NCI-H2081 treated with DMSO at 0.1 percent for 48 hours (cell line): ENCODE measurements at places on chromosomes 3 and 15.

GRCh38 chr3:30616347-30617027 lies 10.1 kb downstream of the TGFBR2 start:
- no peak for DNase-seq

DNA sequence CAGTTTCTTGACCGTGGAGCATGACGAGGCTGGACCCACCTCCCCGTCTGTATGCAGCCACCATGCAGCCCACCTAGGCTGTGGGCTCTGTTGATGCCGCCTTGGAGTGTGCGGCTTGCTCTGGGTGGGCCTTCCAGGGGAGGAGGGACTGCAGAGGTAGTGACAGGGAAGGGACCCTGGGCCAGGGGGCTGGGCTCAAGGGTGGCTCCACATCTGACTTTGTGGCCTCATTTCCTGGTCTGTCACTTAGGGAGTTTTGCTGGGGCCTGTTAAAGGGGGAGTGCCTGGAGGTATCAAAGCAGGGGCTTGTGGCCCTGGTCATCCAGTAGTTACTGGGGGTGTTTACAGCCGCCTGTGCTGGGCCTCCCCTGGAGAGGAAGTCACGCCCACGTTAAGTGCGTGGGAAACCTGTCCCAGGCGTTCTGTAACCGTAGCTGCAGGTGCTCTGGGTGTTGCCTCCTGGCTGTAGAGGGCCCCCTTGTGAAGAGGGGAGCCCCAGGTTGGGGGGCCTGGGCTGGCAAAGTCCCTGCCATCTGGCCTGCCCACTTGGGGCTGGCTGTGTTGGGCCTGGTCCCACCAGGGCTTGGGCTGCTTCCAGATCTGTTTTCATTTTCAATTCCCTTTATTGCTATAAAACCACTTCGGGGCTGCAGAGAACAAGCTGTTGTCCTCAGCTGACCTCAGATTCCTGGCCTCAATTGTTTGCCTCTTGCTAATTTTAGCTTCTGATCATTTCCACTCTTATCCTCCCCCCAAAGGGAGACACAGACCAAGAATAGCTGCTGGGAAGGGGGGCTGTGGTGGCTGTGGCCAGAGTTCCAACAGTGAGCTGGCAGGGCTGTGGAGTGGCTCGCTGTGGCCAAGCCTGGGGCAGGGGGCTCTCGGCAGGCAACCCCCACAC lies 26.5 kb downstream of the KLF13 start:
- DNase-seq, result no peak

DNA sequence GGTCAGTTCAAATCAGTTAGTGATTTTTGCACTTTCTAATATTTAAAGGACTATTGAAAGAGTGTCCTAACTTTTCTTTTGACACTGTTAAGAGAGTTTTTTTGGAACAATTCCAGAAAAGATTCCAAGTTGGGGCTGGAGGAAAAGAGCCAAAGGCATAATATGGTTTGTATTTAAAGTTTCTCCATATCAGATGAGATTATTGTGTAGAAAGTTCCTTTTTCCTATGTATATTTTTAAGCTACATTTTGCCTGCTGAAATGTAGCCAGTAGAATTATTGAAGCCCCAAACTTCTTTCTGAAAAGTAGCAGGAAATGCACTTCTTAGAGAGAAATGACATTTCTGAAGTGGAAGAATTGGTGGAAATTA lies 136.5 kb upstream of the TSC22D2 start:
- no peak for DNase-seq

DNA sequence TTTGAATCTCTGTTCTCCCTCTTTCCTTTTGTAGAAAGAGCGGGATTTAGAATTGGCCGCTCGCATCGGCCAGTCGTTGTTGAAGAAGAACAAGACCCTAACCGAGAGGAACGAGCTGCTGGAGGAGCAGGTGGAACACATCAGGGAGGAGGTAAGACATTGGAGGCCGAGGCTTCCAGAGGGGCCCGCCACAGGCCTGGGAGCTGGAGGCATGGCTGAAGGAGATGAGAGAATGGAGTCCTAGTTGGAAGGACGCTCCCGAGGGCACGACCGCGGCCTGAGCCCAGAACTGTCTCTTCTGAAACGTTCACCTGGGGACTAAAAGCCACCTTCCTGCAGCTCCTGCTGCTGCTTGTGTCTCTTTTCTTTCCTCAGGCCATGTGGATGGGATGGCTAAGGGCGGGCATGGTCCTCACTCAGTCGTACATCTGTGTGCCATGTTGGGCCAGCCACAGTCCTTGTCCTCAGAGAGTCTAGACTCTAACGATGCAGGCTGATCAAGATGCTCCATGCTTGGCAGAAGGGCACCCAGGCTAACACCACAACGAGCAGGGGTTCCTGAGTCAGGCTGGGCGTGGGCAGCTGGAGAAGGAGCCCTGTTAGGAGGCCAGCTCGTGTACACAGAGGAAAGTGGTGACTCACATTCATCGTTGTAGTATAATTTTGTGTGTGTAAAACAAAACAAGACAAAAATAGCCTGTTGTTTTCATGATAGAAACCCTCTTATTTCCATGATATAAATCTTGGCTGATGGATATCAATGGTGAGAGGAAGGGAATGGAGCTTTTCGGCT lies 81.1 kb downstream of the CCK start:
- DNase-seq, result no peak

GRCh38 chr3:51637941-51638471 lies 33.0 kb upstream of the TEX264 start:
- no peak for DNase-seq

- DNase-seq, result peak; percentile 26
Observed at GRCh38 chr3:23735535-23736326, 70.0 kb upstream of the UBE2E1 start.

DNA sequence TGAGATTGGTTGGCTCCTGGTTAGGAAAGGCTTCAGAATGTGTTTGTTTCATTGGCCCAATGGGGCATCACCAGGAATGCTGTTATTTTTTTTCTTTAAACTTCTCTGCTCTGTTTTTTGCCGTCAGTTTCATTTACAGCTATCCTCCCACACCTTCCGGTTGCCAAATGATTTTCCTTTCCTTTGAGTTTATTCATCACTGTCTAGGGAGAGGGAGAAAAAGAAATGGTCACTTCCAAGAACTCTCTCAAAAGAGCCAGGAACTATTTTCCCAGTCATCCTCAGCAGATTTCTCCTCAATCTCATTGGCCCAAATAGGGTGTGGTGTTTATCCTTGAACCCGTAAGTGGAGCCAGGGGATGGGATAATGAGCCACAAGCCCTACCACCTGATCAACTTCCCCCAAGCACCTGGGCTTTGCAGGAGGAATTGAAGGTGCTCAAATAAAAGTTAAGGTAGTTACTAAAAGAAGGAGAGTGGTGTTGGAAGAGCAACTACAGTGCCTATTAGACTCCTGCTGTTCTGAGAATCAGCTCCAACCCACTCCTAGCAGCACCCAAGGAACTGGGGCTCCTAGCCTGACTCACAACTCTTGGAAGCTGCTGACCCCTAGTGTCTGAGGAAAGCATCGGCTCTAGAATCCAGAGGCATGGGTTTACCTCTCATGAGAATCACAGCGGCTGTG lies 183.8 kb upstream of the IL12A start:
- DNase-seq, result peak; percentile 33

DNA sequence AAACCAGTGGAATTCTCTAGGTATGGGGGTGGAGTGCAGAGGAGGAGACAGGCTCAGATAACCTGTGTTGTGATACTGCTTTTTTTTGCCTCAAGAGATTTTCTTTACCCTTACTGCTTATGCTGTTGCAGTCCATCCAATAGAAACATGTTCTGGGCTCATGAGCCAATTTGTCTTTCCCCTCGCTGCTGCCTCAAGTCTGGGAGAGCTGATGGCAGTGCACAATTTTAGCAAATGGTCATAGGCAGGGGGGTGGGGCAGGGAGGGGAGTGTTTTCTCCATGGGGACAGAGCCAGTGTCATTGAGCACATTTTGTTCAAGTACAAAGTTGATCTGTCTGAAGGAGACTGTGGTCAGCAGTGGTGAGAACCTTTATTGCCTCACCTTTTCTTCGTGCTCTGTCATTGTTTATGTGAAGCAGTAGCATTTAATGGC lies 134.9 kb downstream of the MBNL1 start:
- DNase-seq, result no peak

- DNase-seq, result no peak
Observed at GRCh38 chr3:112111785-112112402, 21.2 kb downstream of the GCSAM start.

DNA sequence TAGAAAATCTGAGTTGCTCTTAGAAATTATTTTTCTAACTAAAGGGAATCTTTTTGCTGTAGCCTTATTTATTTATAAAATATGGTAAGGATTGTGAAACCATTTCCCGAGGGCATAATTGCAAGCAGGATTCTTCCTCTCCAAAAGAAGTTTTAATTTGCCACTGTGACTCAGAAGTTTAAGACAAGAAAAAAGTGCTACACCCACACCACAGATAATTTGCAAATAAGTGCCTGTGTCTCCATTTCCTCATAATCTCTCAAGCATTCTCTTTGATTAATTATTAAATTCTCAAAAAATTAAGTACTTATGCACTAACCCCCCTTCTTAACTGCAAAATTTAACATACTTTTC lies 43.6 kb downstream of the RASA2 start:
- no peak for DNase-seq

- DNase-seq, result no peak
Observed at GRCh38 chr3:134901461-134901860, 106.4 kb downstream of the EPHB1 start.
